Urinary bladder (tissue), 4 donors: ENCODE measurements at places on chromosomes 12 and 14. TPM values are rescaled to one million over a fixed set of nuclear protein-coding genes. Genes with fewer than 3 reads are reported as not detected.

Gene NANOG
- 0.21 TPM for total RNA-seq

Gene L2HGDH
- 6.7 TPM for total RNA-seq

Gene MYO1H
- not detected for total RNA-seq

DNA sequence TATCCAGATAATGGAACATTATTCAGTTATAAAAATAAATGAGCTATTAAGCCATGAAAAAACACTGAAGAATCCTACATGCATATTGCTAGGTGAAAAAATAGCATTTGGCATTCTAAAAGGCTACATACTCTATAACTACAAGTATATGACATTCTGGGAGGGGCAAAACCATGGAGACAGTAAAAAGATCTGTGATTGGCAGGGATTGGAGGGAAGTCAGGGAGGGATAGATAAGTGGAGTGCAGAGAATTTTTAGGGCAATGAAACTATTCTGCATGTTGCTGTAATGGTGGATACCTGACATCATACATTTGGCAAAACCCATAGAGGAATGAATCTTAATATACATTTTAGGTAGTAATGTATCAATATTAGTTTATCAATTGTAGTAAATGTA, 63.1 kb upstream of the SLC38A2 start:
- no peak for DNase-seq

- no peak for DNase-seq
These were observed 74.0 kb downstream of the TSPAN9 start for GRCh38 chr12:3150931-3151835.

DNA sequence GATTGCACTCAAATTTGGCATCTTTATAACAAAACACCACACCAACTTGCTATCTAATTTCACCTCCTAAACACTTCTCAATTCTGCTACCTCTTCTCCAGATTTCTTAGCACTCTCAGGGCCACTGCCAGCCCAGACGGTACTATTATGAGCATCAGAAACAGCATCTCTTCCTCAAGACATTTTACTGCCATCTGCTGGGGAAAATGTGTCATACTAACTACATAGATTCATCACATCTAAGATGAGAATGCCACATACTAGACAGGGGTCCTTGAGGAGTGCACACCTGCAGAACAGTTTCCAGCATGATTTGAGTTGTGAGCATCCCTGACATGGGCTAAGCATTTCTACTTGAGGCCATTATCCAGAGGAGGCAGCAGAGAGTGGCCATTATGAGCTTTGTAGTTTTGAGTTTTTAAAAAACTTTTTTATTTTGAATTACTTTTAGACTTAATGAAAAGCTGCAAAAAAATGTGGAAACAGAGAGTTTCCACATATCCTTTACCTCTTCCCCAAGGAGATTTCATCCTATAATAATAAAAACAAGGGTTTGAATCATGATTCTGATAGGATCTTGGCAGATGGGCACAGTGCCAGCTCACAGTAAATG, 15.1 kb upstream of the GRIP1 start:
- no peak for DNase-seq

- no peak for DNase-seq
These were observed 25.1 kb upstream of the OASL start for GRCh38 chr12:121064116-121064515.

DNA sequence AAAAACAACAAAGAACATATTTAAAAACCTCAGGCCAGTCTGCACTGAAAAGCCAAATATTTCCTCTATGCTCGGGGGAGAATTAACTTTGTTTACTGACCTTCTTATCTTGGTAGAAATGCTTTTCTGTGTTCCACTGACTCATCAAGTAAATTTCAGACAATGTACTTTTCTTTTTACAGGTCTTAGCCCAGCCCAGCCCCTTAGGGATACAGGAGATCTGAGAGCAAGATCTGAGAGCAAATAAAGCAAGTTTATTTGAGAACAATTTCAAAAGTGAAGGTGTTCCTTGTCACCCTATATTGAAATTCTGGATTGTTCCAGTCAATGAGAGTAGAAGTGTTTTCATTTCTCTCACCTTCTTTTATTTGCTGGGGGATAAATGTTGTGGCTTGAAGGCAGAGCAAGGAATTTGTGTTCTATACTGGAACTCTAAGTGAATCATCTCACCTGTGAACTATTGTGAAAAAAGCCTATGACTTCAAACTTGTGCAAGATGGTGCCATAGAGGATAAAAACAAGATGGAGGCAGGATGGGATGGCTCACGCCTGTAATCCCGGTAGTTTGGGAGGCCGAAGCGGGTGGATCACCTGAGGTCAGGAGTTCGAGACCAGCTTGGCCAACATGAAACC, 7.9 kb upstream of the GPRC5A start:
- DNase-seq = no peak

DNA sequence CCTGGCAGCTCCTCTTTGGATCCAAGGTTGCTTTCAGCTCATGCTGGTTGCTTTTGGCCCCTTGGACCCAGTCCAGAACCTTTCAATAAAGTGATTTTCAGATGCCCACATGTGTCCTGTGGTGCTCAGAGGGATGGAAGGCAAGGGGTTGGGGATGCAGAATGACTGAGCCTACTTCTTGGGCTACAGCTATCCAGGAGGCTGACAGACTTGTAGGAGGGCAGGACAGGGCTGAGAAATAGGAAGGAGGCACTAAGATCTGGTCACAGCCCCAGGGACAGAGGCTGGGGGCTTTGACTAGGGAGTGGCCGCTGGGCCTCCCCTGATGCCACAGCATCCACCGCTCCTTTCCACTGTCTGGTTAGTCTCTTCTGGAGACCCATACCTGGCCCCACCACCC, 1.2 kb upstream of the HOXC11 start:
- no peak for DNase-seq

GRCh38 chr12:80187660-80188090, 88.3 kb downstream of the OTOGL start:
- DNase-seq = no peak

GRCh38 chr14:36591482-36591881, 9.1 kb upstream of the NKX2-8 start:
- no peak for DNase-seq

GRCh38 chr12:128690641-128691040, 133.1 kb downstream of the SLC15A4 start:
- DNase-seq = no peak

GRCh38 chr12:4005851-4006430, 132.7 kb upstream of the PARP11 start:
- no peak for DNase-seq

- no peak for DNase-seq
These were observed 68.7 kb downstream of the RGS6 start for GRCh38 chr14:72000907-72001306.

DNA sequence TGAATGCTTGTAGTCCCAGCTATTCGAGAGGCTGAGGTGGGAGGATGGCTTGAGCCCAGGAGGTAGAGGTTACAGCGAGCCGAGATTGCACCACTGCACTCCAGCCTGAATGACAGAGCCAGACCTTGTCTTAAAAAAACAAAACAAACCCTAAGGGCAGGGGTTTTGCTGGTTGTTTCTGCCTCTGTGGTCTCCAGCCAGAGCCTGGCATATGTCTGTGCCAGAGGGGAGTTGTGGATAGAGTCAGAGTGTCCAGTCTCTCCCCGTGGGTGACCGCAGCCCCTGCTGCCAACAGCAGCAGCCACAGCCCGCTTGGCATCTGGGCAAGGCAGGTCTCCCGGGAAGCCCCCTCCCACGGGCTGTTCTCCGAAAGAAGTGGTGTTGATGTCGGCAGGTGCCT, 37.6 kb downstream of the MVK start:
- DNase-seq = no peak

DNA sequence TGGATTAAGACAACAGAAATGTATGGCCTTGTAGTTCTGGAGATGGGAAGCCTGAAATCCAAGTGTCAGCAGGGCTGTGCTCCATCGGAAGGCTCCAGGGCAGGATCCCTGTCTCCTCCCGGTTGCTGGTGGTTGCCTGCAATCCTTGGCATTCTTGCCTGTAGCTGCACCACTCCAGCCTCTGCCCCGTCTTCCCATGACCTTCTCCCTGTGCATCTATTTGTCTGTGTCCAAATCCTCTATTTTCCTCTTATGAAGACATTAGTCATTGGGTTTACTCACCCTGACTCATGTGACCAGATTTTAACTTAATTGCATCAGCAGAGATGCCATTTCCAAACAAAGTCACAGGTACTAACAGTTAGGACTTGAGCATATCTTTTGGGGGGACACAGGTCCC, 15.1 kb downstream of the TUNAR start:
- no peak for DNase-seq

DNA sequence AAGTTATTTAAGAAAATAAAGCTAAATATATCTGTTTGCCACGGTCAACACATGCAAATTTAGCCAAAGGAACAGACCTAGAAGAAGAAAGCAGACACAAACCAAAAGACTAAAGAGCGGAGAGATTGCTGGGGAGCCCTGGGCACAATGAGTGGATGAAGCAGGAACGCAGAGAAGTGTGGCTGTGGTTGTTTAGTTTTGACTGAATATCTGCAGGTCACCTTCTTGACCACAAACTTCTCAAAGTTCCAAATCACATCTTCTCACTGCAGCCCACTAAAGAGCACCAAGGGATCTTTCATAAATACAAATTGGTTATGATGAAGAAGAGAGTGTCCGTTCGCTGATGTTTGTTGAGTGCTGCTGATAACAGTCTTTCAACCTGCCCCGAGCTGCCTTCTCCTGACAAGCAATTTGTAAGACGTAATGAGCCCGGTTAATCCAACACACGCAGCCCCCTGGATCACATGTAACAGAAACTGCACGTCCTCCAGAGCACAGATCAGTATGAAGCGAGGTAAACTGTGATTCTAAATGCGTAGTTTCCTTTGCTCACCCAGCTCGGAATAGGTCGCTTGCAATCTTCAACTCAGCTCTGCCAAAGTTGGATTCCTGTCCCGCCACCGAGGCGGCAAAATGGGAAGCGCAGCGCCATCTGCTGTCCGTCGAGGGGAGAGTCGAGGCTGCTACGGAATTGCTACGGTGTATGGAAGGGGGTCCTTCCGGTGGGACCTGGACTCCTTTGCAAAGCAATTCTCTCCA, 120.8 kb downstream of the GXYLT1 start:
- peak; percentile 62 for DNase-seq

GRCh38 chr12:76694369-76694768, 69.5 kb upstream of the ZDHHC17 start:
- no peak for DNase-seq
